ENCODE measurements at places on chromosomes 5 and 9. TPM values are rescaled to one million over a fixed set of nuclear protein-coding genes. Genes with fewer than 3 reads are reported as not detected.

The PCDHGA3 gene
- total RNA-seq: not detected

The ANKRD55 gene
- not detected for total RNA-seq

The ZBTB5 gene
- total RNA-seq: 8.0 TPM

The ZNF300 gene
- 0.05 TPM for total RNA-seq

The CHD1 gene
- total RNA-seq: 224 TPM

The KLHL9 gene
- total RNA-seq: 19.0 TPM

The PIP5K1B gene
- 3.4 TPM for total RNA-seq

The SGCD gene
- not detected for total RNA-seq

The PDZD2 gene
- not detected for total RNA-seq

The HRCT1 gene
- total RNA-seq: 3.2 TPM

The RNF38 gene
- total RNA-seq: 6.6 TPM

The C7 gene
- not detected for total RNA-seq

The TMEM161B gene
- 32.6 TPM for total RNA-seq

The C5orf52 gene
- not detected for total RNA-seq

The PCDHGA12 gene
- total RNA-seq: 0.20 TPM

The IGIP gene
- 1.8 TPM for total RNA-seq

The TTC23L gene
- total RNA-seq: 0.12 TPM

The MYOZ3 gene
- total RNA-seq: not detected

The ARL10 gene
- not detected for total RNA-seq

The NR5A1 gene
- total RNA-seq: not detected

The FOXI1 gene
- total RNA-seq: not detected

The MSMP gene
- not detected for total RNA-seq

Data from NCI-H460 (cell line).